ENCODE measurements at places on chromosomes 6 and 20. TPM values are rescaled to one million over a fixed set of nuclear protein-coding genes. Genes with fewer than 3 reads are reported as not detected.

AIG1 gene
- 67.9 TPM for polyA plus RNA-seq

DNA sequence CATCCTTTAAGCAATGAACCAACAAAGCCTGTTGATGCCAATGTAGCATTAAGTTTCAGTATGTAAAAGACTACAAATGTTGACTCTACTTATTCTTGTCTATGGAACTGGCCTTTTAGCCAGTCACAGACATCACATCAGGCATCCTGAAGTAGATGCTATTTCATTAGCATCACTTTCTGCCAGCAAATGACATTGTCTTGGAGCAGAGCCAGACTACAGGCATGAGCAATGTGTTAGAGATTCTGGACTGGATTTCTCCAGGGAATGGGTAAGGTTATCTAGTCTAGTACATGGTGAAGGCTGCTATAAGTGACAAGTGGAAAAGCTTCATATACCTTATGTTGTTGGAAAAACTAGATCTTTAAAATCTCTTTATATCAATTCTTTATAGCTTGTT is 142.9 kb downstream of the ADGRB3 start:
- no peak for DNase-seq

HSPA1L gene
- 0.99 TPM for polyA plus RNA-seq

RBM24 gene
- 19.9 TPM for polyA plus RNA-seq

RFX6 gene
- polyA plus RNA-seq: not detected

C20orf144 gene
- 0.13 TPM for polyA plus RNA-seq

KIF25 gene
- polyA plus RNA-seq: not detected

DNA sequence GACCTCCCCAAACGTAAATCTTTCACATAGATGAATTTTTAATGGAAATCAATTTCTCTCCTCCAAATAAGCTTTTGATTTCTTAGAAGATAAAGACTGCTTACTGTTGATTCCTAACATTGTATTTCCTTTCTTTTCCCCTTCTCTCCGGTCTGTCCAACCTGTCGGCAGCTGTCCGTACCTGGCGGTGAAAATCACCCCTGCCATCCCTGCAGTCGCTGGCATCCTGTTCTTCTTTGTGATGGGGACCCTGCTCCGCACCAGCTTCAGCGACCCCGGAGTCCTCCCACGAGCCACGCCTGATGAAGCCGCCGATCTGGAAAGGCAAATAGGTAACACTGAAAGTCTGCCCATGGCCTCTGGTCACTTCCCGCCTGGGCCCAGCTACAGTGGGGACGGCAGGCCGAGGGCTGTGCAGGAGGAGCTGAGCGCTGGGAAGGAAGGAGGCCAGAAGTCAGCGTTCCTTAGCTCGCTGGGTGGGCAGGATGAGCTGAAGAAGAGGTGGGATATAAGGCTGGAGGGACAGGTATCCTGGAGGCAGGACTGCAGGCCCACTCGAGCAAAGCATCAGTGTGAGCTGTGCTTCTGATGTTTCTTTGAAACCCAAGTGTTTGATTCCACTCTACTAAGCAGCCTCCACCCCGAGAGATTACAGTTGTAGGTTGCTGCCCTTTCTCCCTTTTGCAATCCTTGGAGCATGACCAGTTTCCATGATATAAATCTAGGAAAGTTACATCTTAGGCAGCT is 161.6 kb downstream of the ZDHHC14 start:
- no peak for DNase-seq

DNA sequence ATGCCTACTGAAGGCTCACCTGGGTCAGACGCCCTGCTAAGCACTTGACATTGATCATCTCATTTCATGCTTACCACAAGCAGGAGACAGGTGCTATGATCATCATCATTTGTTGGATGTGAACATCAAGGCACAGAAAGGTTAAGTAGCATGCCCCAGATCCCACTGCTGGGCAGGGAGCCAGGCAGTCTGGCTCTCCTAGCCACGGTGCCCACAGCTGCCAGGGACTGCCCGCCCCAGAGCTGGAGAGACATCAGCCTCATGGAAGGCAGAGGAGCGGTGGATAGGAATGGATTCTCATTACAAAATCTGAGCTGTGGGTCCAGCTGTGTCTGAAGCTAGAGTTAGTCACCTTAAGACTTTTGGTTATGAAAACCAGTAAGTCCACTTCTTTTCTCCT is 3.6 kb downstream of the SULF2 start:
- DNase-seq: no peak

DNA sequence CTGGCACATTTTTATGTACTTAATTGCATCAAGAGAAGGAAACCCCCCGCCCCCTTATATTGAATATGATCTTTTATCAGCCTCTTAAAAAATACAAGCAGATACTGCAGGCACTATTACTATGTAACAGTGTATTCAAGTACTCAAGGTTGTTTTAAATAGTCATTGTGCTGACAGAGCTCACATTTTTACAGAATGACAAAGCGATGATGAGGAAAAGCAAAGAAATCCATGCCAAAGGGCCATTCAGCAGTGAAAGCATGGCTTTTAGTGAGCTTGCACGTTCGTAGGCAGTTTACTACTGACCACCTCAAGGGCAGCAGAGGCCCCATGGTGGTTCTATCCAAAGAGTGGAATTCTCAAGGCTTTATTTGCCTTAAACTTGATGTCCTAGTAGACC is 146.8 kb downstream of the RPS12 start:
- DNase-seq: no peak

GRCh38 chr6:111550953-111551352 is 54.7 kb downstream of the TRAF3IP2 start:
- DNase-seq: no peak

- DNase-seq: no peak
These were observed 8.8 kb downstream of the PKIG start for GRCh38 chr20:44590980-44591778.

ZNF831 gene
- polyA plus RNA-seq: not detected

DNA sequence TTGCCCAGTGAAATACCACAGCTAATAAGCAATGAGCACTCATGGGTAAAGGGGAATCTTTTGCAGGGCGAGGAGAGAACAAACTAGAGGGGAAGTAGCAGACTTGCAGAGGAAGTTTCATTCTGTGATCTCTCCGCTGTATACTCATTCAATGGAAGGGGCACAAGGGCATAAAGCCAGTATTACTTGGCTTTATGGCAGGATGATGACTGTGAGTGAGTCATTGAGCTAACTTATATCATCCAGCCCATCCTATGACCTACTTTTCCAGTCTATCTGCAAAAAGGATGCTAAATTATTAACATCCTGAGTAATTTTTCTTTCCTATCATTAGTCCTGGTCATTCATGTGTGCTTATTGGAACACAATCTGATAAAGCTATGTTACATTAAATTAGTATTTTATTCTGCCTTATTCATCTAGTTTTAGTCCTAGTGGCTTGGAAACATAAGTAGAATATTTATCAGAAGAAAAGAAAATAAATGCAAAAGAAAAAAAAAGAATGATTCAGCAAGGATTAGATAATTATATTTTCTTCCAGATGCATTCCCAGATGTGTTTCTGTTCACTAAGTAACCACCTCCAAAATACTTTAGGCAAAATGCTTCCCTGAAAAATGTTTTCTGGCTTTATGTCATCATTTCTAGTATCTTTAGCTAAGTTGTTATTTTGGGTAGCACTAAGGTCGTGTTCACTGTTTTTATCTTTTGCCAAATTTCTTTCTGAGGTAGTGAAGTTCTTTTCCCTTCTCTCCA is 471.7 kb downstream of the CDKAL1 start:
- peak; percentile 33 for DNase-seq

DNA sequence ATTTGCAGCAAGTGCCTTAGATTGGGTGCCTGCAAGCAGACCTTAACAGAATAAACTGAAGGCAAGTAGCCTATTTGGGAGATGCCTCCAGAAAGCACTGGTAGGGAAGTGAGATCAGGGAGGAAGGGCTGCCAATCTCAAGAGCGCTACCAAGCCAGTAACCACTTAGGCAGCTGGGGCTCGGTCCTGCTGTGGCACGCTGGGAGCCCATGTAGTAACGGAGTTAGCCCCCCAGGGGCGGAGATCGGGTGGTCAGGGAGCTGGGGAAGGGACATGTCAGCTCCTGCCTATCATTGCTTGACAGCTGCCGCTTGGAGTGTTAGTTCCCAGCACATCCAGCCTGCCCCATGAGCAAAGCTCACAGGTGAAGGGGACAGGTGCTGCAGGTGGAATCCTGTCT is 127.0 kb downstream of the CEBPB start:
- no peak for DNase-seq

GRCh38 chr6:5398530-5398929 is 137.2 kb downstream of the FARS2 start:
- DNase-seq: no peak

CALHM5 gene
- polyA plus RNA-seq: 4.4 TPM

DNA sequence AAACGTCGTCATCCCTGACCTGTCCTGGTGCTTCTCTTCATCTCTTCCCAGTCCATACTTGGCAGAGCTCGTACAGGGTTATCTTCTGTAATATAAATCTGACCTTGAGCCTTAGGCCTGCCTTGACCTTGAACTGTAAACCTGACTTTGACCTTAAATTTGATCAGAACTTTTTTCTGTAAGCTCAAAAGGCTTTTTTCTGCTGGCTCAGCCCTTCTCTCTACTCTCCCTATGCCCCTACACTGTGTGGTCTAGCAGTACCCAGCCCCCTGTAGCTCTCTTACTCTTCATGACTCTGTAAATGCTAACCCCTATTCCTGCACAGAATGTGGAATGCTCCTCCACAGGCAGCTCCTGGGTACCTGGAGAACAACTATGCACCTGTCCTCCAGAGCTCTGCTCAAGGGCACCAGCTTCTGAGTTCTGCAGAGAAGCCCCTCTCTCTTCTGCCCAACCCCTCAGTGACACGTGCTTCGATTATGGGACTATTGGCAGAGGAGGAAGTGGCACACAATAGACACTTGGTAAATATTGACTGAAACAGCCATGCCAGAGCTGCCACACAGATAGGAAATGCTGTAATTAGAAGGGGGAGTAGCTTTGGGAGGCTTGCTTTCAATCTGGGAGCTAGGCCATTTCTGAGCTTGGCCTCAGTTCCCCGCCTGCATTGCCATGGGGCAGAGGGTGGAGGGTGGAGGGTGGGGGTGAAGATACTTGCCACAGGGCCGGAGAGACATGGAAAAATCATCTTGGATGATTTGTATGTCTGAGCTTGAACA is 15.4 kb downstream of the SNPH start:
- DNase-seq: no peak

DNA sequence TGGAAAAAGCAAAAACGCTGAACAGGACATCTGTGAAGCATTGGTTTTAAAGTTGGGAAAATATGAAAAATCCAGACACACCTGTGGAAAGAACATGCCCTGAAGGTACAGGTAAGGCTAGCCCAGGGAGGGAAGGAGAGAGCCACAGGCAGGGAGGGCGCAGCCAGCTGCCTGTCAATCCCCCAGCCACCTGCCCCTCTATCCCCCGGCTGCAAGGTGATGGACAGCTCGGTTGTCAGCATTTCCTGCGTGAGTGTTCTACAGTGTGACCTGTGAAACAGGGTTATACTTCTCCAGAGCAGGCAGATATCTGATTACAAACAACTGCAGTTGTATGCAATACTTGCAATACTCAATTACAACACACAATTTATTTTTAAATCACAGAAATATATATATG is 358.1 kb downstream of the SMOC2 start:
- no peak for DNase-seq

- DNase-seq: no peak
These were observed 43.3 kb downstream of the EPHA7 start for GRCh38 chr6:93376026-93376540.

DNA sequence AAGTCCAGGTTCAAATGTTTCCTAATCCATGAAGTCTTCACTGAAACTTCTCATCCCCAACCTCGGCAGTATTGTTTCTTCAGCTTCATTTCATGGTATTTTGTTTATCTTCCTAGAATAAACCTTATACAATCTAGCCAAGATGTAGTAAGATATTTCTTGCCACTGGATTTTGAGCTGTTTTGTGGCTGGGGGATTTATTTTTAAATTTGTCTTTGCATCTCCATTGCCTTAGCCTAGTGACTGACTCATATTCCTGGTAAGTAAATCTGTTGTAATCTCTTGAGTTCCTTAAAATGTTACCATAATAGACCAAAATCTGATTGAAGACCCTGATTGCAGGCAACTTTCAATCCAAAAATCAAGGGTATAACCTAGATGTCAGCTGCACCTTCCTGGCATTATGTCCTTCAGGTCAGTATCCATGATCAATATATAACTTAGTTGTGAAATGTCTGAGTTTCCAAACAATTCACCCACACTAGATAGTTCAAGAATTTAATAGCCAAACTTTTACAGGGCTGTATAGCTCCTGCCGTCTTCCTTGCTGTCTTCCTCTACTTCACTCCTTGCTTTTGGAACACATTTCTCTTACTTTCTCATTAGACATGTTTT is 4.7 kb upstream of the TRMT11 start:
- DNase-seq: no peak

SMAP1 gene
- 23.3 TPM for polyA plus RNA-seq
